ENCODE measurements at places on chromosomes 4 and X.

- no peak for DNase-seq
These were observed 90.5 kb downstream of the FBXO8 start for GRCh38 chr4:174192943-174193342.

DNA sequence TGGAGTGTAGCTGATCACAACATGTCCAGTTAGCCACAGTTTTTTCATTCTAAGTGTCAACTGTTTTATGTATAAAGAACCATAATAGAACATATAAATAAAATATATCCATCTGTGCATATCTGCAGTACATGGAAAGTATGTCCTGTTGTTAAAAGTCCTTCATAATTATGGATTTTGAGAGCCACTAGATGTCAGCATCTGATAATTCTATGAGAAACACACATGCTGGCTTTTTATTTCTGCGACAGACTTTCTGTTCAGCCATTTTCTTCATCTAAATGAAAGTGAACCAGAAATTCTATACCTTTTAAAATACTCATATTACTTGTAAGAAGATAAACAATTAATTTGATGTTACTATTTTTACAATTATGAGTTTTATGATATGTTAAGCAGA is 251.5 kb downstream of the GPM6A start:
- DNase-seq, result peak; percentile 38

DNA sequence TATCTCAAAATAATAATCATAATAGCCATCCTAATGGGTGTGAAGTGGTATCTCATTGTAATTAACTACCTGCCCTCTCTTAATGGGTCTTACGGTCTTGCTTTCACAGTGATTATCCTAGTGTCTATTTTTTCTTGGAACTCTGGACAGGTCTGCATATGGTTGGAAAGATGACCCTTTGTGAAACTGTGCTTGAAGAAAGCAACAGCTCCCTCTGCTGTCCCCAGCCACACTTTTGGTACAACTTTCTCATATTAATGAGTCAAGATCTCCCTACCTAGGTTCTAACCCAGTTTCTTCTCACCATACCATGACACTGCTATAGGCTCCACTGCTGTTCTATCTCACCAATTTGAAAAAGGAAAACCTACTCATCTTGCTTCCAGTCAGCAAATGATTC is 2.4 kb downstream of the TFDP3 start:
- peak; percentile 31 for DNase-seq

DNA sequence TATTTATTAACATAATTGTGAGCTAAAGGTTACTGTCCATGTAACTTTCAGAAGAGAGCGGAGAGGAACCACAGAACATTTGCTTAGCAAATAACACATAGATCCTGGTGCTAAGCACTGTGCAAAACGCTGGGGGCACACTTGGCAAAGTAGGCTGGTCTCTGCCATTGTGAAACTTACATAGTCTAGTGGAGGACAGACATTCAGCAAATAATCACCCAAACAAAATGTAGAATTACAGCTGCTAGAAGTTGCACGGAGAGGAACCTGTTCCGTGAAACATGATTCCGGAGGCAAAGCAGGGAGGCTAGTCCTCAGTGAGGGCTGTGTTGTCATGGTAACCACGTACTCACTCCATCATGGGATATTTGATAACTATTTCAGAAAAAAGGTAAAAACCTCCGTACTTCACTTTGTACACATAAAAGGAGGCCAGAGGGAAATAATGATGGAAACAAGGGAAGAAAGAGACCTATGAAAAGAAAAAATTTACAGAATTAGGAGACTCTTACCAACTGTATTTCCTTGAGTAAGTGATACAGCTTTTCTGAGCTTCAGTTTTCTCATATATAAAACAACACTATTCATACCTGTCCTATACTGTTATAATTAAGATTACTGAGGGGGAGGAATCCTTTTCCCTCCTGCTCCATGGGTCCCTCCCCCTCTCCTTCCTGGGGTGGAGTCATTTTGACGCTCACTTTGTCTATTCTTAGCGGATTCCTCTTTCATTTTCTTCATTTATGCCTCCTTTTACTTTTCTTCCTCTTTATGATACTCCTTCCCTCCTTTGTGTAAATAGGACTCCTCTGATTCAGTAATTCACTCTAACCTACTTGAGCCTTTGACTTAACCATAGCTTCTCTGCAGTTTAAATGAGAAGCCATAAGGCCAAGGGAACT is 825 bp upstream of the RASGEF1B start:
- peak; percentile 32 for DNase-seq

GRCh38 chr4:30744957-30745640 is 24.9 kb downstream of the PCDH7 start:
- DNase-seq, result peak; percentile 12

DNA sequence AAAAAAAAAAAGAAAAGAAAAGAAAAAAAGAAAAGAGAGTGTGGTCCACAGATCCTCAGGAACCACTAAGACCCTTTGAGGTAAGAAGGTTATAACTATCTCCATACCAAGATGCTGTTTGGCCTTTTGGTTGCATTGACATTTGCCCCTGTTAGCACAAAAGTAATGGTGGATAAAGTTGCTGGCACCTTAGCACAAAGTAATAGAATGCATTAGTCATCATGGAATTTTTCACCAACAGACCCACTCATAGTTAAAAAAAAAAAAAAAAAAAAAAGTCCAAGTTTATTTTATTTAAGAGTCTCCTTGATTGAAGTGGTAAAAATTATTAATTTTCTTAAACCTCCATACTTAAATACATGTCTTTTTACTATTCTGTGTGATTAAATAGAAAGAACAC is 78.4 kb upstream of the RBPJ start:
- DNase-seq, result peak; percentile 37

DNA sequence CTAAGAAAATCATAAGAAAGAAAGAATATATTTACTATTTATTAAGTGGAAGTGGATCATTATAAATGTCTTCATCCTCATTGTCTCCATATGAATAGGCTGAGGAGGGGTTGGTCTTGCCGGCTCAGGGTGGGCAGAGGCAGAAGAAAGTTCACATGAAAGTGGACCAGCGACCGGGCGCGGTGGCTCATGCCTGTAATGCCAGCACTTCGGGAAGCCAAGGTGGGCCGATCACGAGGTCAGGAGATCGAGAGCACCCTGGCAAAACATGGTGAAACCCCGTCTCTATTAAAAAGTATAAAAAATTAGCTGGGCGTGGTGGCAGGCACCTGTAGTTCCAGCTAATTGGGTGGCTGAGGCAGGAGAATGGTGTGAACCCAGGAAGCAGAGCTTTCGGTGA is 1145.4 kb downstream of the STIM2 start:
- no peak for DNase-seq

GRCh38 chrX:152918707-152919106 is 20.8 kb downstream of the ZNF185 start:
- no peak for DNase-seq

- peak; percentile 72 for DNase-seq
These were observed 786 bp upstream of the ZFX start for GRCh38 chrX:24148535-24149350.

DNA sequence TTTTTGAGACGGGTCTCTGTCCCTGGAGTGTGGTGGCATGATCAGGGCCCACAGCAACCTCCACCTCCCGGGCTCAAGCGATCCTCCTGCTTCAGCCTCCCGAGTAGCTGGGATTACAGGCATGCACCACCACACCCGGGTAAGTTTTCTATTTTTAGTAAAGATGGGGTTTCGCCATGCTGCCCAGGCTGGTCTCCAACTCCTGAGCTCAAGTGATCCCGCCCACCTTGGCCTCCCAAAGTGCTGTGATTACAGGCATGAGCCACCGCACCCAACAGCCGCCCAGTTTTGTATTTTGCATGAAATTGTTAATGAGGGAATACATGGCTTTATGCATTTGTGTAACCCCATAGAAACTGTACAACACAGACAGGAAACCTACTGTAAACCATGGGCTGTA is 2.8 kb upstream of the ARHGAP4 start:
- no peak for DNase-seq

GRCh38 chr4:1458581-1458980 is 52.3 kb upstream of the NKX1-1 start:
- DNase-seq, result no peak

DNA sequence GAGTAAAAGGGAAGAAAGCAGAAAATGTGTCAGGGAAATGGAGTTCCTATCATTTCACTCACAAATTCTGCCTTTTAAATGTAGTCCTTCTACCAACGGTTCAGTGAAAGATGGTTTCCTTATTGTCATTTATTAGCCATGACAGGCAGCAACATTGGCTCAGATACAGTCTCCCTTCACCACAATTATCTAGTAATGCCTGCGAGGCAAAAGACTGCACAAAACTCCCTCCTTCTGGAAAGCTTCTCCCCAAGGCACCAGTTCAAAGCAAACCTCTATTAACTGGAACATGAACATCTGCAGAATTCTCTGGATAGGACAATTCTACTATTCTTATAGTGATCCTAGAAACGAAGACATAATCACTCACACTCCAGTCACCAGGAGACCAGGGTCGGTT is 28.3 kb downstream of the DCTD start:
- DNase-seq, result no peak

GRCh38 chr4:155392481-155393184 is 15.9 kb upstream of the MAP9 start:
- DNase-seq, result peak; percentile 88

DNA sequence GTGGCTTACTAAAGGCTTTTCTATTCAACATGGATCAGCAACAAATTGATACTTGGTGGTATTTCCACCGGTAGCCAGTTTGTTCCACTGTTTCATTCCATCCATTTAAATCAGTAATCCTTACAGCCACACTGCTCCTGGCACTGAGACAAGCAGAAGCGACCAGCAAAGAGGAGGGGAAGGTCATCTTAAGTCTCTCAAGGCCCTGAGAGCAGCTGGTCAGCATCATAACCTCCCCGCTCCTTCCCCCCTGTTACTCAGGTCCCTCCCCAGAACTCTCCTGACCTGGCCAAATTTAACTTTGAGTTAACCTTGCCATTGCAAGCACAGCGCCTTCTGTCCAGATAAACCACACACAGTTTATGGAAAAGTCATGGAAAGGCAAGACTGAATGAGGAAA is 331.3 kb upstream of the KLF3 start:
- DNase-seq, result no peak

DNA sequence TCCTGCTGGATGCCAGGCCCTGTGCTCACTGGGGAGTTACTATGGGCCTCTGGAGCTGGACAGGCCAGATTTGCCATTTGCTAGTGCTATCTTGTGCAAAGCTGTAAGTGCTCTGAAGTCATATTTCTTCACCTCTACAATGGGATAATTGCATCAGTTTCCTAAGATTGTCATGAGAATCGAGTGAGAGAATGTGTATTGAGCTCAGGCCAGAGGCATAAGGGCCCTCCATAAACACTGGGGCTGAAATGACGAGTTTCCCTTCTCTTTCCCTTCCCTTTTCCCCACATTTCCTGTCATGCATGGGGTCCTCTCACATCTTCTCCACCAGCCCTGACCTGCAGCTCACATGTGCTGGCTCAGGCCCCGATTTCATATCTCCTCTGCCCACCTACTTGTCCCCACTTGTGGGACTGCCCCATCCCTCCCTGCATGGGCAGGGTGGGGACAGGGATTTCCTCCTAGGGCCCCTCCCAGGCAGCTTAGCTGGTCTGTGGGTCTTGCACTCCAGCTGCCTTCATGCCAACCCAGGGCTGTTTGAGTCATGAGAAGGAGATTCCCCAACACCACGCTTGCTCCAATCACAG is 358.8 kb downstream of the MID1IP1 start:
- DNase-seq, result no peak

- DNase-seq, result no peak
These were observed 324.1 kb upstream of the FAM47C start for GRCh38 chrX:36684053-36684452.

- no peak for DNase-seq
These were observed 8.0 kb downstream of the CYP2U1 start for GRCh38 chr4:107939307-107939706.

DNA sequence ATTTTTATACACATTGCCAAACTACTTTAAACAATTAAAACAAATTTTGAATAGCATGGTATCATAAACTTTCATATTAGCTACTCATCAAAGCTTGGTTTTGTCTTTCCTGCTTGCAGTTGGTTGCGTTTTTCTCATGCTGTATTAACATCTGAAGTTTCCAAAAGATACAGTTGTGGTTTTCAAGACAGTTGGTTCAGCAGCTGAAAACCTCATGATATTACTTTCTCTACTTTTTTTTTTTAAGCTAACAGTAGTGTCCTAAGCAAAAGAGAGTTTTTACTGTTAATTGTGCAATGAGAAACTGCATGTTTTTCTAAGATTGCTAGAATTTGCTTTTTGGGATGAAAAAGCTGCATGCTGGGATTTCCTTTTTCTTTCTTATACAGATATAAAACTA is 15.2 kb downstream of the RUFY3 start:
- no peak for DNase-seq

GRCh38 chrX:134891652-134892051 is 99.1 kb upstream of the SMIM10 start:
- peak; percentile 8 for DNase-seq

GRCh38 chr4:90585961-90586360 is 458.8 kb downstream of the CCSER1 start:
- DNase-seq, result no peak

DNA sequence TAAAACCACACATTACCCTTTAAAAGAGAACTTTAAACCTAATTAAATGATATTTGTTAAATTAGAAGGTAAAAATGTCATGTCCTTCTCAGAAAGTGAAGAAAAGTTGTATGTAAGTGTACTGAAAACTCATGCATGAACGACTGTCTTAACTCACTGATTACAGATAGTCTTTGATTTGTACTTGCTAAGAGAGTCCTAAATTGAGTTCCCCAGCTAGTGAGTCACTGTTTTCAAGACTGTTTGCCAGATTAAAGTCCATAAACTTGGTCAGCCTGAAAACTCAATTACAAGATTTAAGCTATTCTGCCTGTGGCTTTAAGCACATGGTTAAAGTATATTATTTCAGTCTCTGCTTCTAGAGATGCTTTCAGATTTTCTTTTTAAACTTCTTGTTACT is 124.9 kb upstream of the ZCCHC13 start:
- DNase-seq, result peak; percentile 52

GRCh38 chrX:145832796-145833195 is 15.2 kb downstream of the SLITRK2 start:
- no peak for DNase-seq

DNA sequence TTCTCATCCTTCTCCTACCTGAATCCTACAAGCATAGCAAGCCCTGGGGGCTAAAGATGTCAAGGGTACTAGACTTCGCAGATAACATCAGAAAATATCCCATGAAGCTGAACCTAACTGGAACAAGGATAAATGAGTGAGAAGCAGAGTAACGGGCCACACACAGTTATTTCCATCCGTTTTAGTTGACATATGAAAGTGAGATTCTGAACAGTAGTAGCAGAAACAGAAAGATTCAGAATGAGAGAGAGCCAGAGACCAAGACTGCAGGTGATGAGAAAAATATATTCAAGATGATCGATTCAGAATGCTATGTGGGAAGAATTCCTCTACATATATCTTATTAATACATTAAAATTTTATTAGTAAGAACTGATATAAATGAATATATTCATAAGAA is 165.1 kb downstream of the TSPAN5 start:
- no peak for DNase-seq

DNA sequence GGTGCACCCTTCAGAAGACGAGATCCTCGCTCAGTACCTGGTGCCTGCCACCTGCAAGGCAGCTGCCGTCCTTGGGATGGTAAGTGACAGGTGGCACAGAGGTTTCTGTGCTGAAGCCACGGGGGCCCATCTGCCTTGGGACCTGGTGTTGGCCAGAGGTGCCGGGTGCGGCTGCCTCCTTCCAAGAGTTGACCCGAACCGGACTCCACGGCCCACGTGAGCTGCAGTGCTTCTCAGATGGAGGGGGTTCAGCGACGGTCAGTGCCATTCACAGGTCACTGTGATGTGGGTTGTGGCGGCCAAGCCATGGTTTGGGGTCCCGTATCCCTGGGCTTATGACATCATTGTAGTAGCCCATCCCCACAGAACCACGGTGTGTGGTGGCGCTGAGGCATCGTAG is 19.0 kb upstream of the MSANTD1 start:
- DNase-seq, result no peak

GRCh38 chrX:106391284-106391911 is 220.4 kb upstream of the RADX start:
- no peak for DNase-seq
